ENCODE measurements at places on chromosomes 2 and 18.

DNA sequence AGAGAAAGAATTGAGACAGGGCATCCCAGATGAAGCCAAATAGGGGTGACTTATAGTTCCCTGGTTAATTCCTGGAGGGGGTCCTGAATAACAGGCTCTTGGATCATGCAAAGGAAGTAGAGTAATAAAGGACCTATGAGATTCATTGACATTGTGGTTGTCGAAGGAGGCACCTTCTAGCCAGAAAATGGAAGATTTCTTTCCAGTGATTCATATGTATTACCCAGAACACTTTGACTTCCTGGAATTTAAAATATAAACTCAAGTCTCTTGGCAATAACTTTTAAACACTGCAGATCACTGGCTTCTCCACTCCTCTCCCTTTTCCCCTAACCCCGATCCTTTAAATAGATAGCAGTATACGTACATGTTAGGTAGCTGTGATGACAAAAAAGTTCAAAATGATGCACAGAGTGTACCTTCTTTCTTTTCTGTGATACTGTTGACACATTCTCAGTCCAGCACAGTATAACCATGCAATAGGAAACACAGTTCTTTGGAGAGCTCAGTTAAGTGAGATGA, 211.8 kb downstream of the LTBP1 start:
- no peak for DNase-seq

- DNase-seq = no peak
Measured at GRCh38 chr2:68791914-68792313, 57.3 kb downstream of the ARHGAP25 start.

DNA sequence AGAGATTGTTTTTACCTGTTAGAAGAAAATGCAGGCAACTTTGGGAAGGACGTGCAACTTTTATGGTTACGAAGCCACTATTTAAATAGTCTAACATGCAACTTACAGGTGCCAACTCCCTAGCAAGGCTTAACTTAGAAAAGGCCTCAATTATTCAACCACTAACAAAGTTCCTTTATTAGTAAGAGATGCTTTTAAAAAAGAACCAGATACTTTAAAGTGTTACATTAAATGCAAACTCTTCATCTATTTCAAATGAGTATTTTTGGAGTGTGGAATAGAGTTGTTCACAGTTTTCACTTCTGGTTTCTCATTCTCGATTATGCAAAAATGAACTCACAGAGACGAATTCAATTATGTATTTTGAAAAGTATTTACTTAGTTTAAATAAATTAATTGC, 51.7 kb downstream of the PELI1 start:
- DNase-seq = no peak

GRCh38 chr2:49225126-49225525, 70.8 kb upstream of the FSHR start:
- no peak for DNase-seq

GRCh38 chr2:172739661-172740266, 4.1 kb downstream of the RAPGEF4 start:
- DNase-seq = no peak

GRCh38 chr2:149924028-149924427, 336.5 kb upstream of the MMADHC start:
- no peak for DNase-seq

GRCh38 chr2:10392100-10392499, 56.0 kb downstream of the ODC1 start:
- no peak for DNase-seq
